ENCODE measurements at places on chromosomes 5 and 9.

GRCh38 chr5:127870914-127871313 is 167.7 kb downstream of the CCDC192 start:
- DNase-seq, result no peak

DNA sequence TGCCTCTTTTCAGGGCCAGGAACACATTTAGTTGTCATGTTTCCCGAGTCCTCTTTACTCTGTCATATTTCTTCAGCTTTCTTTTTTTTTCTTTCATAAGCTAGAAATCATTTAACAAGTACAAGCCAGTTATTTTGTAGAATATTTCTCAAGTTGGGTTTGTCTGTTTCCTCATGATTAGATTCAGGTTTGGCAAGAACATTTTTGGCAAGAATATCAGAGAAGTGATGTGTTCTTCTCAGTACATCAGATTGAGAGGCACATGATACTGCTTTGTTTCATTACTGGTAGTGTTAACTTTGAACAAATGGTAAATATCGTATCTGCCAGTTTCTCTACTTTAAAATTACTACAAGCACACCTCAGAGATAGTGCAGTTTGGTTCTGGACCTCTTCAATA is 45.1 kb downstream of the PCSK5 start:
- no peak for DNase-seq

- no peak for DNase-seq
Observed at GRCh38 chr5:122321921-122322320, 9.9 kb downstream of the SNCAIP start.

GRCh38 chr5:95219411-95219810 is 65.5 kb downstream of the MCTP1 start:
- no peak for DNase-seq

DNA sequence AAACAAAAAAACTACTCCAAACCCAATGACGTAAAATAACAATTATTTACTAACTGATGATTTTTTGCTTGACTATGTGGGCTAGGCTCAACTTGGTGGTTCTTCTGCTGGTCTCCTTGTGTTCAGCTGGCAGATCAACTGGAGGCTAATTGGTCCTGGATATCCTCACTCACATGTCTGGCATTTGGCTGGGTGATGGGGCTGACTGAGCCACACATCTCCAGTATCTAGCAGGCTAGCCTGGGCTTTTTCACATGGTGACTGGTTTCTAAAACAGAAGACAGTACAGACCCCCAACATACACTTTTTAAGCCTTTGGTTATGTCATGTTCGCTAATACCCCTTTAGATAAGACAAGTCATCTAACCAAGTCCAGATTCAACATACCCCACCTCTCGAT is 104.7 kb upstream of the PRRC1 start:
- DNase-seq, result no peak

- no peak for DNase-seq
Observed at GRCh38 chr5:135446206-135446605, 942 bp downstream of the DCANP1 start.

- no peak for DNase-seq
Observed at GRCh38 chr9:79952401-79952800, 380.6 kb downstream of the TLE4 start.

DNA sequence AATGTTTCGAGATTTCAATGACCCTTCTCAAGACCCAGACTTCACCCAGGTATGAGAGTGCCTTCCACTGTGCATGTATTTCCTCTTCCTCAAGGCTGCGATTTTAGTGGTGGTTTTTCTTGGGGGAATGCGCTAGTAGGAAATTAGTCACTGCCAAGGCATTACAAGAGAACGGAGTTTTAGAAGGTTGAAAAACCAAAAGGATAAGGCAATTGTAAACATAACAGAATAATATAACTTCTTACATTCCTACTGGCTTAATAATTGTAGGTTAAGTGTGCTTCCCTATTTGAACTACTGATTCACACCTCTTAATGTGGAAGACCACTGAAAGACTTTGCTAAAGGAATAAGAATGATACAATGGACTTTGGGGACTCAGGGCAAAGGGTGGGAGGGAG is 38.9 kb downstream of the ACO1 start:
- no peak for DNase-seq

GRCh38 chr5:17370651-17371050 is 127.4 kb upstream of the TAF11L2 start:
- DNase-seq, result no peak

DNA sequence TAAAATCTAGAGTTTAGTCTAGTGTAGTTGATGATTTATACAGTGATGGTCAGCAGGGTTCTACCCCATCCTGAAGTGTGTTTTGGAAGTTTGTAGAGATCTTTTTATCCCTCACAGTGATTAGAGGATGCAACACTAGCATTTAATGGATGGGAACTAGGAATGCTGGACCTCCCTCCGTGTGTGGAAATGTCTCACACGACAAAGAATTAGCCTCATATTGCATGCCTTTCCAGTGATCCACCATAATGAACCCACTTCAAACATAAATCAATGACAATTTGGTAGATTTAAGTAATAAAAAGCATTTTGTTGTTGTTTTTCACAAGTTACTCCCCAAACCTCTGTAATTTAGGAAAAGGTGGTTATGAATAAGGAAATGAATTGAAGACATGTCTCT is 82.5 kb upstream of the LMNB1 start:
- no peak for DNase-seq

DNA sequence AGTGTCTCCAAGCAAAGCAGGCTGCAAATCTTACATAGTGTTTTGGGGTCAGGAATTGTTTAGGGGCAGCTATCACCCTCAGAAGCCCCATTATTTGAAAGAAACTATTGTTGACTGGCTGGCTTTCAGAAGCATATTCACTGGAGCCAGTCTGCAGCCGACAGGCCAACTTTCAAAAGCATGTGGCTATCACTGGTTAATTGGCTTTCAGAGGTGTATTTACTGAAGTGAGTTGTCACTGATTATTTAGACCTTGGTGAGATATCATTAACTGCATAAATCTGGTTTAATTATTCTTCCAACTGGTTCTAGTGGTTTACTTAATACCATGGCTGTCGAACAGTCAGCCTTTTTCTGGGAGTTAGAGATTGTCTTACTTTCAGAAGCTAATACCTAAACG is 247.0 kb downstream of the CWC27 start:
- no peak for DNase-seq

GRCh38 chr5:31122998-31123951 is 70.2 kb upstream of the CDH6 start:
- DNase-seq, result no peak

DNA sequence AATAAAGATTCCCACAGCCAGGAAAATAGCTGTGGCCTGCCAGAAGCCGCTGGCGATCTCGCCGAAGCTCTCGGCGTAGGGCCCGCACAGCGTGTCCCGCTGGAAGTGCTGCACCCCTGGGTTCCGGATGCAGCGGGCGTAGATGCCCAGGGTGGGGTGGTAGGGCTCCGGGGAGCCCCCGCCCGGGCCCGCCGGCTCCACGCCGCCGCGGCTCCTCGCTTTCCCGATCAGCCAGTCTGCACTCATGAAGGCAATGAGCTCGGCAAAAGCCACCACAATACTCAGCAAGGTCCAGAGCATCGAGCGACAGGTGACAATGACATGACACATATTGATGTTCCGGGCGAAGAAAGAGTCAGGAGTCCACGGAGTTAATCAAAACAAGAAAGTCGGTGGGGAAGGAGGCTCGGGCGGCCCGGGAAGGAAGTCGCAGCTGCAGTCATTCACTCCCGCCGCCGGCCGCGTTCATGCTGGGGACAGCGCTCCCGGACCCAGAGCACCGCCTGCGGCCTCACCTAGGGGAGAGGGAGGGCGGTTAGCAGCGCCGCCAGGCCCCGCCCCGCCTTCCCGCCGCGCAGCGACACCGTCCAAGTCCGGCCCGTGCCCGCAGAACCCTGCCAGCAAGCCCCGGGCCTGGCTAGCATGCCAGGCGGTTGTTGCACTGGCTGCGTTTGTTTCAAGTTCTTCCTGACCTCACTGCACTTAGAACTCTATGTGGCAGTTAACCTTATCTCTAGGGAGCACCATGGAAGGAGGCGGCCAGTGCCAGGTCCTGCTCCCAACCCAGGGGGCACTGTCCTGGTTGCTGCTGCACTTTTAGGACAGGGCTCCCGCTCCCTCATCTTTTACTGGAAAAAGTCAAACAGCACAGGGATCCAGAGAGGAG is 138.4 kb downstream of the LHFPL2 start:
- no peak for DNase-seq

GRCh38 chr5:159752622-159753275 is 163.5 kb upstream of the ADRA1B start:
- no peak for DNase-seq

- no peak for DNase-seq
Observed at GRCh38 chr9:82353631-82354278, 365.2 kb downstream of the SPATA31D1 start.

- DNase-seq, result no peak
Observed at GRCh38 chr9:136147038-136147889, 28.6 kb upstream of the TMEM250 start.

DNA sequence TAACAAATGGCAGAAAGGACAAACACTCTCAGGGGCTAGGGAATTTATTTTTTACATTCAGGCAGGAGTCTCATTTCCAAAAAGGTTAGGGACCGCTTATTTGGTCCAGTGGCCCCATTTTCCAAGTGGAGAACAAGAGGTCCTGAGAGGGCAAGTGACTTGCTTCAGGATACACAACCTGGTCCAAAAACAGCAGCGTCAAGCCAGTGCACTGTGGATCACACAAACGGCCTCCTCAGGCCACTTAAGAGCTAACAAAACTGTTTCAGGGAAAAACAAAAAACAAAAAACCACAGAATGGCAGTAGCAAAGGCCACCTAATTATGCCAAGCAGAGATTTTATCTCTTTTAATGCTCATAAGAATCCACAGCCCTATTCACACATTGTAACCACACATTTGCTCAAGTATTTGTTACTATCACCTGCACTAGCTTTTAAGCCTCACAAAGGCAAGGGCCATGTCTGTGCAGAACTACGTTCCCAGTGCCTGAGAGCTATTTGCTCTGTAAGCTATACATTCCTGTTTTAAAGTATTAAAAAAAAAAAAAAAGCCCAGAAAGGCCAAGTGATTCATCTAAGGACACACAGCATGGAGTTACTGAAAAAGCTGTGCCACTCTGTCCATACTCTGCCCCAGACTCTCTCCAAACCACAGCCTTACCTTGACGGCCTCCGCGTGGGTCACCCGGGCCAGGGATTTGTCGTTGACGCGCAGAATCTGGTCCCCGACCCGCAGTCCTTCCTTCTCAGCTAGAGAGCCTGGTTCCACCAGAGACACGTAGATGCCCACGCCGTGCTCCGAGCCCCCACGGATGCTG is 1.5 kb downstream of the WHRN start:
- DNase-seq, result no peak

- no peak for DNase-seq
Observed at GRCh38 chr5:52892242-52892878, 96.8 kb upstream of the ITGA2 start.

DNA sequence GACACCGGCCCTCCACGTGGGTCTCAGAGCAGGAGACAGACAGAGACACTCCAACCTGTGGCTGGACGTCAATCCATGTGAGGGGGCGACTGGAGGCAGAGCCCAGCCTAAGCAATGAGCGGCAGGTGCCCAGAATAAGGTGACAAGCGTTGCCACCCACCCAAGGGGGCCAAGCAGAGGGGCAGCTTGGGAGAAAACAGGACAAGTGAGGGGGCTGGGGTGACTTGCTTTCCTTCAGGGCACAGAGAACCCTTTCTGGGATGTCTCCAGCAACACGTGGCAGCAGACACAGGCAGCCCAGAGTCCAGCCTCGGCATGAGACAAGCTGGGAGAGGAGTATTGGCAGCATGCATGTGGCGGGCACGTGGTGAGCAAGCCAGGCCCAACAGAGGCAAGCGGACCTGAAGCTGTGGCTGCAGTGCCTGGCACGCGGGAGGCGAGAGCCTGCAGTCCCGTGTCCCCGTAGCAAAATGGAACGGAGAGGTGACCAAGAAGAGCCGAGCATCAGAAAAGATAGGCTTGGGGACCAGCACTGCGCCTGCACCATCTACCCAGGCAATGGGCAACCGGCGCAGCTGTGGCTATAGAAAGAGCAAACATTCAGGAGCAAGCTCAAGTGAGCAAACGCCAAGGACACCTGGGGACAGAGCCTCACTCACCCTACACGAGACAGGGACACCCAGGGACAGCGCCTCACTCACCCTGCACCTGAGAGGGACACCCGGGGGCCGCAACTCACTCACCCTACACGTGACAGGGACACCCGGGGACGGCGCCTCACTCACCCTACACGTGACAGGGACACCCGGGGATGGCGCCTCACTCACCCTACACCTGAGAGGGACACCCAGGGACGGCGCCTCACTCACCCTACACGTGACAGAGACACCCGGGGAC is 6.2 kb downstream of the TERT start:
- no peak for DNase-seq

DNA sequence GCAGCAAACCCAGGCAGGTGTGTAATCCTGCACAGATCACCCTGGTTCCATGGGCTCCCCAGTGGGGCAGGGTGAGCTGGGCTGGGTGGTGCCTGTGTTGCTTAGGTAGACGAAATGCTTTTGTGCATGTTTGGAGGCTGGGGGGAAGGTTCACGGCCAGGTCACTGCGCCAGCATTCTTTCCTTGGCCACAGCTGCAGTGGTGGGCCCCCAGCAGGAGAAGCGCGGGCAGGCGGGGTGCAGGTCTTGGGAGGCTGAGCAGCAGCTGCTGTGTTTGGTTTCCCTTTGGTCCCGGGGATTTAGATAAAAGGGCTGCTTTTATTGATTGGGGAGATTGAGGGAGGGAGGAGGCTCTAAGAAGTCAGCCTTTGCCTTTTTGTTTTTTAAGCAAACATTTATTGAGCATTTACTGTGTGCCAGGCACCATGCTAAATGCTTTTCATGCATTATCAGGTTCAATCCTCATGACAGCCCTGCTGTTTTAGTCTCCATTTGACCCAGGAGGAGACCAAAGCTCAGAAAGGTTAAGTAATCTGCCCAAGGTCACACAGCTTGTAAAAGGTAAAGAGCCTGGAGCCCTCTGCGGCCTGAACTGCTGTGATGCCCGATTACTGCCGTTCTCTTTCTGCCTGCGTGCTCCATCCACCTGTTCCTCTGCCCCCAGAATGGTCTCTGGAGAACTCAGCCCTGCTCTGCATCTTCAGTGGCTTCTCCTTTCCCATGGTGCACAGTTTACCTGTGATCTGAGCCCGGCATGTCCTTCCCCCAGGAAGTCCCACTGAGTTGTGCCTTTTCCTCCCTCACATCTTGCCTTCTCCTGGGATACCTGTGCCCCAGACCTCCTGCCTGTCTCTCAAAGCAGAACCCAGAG is 94.4 kb downstream of the MACROH2A1 start:
- DNase-seq, result no peak

DNA sequence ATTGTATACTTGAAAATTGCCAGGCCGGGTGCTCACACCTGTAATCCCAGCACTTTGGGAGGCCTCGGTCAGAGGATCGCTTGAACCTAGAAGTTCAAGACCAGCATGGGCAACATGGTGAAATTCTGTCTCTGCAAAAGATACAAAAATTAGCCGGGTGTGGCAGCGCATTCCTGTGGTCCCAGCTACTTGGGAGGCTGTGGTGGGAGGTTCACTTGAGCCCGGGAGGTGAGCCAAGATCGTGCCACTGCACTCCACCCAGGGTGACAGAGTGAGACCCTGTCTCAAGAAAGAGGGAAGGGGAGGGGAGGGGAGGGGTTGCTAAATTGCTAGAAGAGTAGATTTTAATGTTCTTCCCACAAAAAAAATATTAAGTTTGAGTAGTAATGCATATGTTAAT is 53.2 kb downstream of the FNBP1 start:
- DNase-seq, result no peak
